ENCODE measurements at places on chromosomes 12 and 14.

- DNase-seq = no peak
Measured at GRCh38 chr12:25469861-25470260, 83.2 kb downstream of the LMNTD1 start.

- no peak for DNase-seq
Measured at GRCh38 chr14:94966344-94966743, 191.0 kb downstream of the DICER1 start.

DNA sequence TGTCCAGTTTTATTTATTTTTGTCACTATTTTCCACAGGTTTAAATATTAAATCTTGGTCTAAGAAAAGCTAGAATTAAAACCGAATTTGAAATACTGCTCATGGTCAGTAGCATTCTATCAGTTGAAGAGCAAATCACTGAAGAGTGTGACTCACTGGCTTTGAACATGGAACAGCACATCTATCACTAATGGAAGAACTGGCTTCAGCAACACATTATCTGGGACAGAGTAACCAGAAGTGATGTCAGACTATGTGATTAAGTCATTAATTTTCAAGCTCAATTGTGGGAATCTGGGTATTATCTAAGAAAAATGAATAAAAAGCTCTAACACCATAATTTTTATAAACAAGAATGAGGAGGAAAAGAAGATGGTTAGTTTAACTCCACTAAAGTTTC is 527.5 kb downstream of the TMTC2 start:
- no peak for DNase-seq

GRCh38 chr12:132649226-132649945 is 30.8 kb downstream of the P2RX2 start:
- no peak for DNase-seq

DNA sequence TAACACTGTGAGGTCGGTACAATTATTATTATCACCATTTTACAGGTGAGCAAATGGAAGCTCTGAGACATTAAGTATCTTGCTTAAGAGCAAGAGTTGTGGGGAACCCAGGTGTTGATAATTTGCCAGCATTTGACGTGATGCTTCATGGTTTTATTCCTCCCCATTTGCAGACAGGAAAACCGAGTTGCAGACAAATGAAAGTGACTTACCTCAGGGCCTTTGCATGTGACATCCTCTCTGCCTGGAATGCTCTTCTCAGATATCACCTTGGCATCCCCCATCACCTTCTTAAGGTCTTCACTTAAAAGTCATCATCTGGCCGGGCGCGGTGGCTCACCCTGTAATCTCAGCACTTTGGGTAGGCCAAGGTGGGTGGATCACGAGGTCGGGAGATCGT is 21.0 kb upstream of the P2RX7 start:
- DNase-seq = no peak

GRCh38 chr14:71243697-71244096 is 336.4 kb downstream of the PCNX1 start:
- no peak for DNase-seq

DNA sequence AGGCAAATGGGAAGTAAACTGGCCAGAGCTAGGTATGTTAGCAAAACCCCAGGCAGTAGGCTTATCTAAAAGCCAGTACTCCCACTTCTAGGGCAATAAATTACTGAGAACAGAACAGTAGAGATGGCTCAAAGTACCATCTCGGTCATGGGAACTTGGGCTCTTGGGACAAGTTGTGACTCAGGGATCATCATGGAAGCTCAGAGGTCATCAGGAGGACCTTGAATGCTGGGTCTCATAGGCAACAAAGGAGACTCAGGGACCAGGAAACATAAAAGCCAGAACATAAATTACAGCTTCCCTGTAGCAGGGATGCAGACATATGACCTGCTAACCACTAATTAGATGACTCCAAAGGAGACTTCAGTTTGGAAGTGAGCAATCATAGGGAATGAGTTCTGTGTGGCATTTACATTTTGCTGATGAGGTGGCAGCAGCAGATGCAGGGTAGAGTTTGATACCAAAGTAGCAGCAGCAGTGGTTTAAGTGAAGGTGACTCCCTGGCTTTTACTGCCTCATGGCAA is 97.6 kb upstream of the SCAF11 start:
- DNase-seq = no peak

- DNase-seq = no peak
Measured at GRCh38 chr12:45503899-45504298, 225.6 kb upstream of the ARID2 start.

- DNase-seq = no peak
Measured at GRCh38 chr12:40697566-40698259, 5.5 kb downstream of the CNTN1 start.

- DNase-seq = no peak
Measured at GRCh38 chr12:6734506-6735387, 10.9 kb downstream of the COPS7A start.

GRCh38 chr14:23208324-23208723 is 24.9 kb upstream of the SLC7A8 start:
- DNase-seq = no peak

DNA sequence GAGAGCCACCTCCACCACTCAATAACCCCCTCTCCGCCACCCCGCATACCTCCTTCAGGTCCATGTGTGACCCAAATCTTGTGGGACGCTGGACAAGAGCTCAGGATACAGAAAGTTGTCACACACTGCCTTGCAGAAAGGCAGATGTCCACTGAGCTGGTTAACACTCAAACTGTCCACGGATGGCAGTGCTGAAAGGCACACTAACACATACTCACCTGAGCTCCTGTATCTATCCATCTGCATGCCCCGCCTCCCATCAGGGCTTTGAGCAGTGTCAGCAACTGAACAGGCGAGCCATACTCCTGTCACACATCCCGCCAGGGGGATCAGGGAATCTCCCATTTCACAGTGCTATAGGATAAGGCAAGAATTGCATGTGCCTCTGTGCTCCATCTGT is 642.0 kb downstream of the GALC start:
- DNase-seq = no peak

GRCh38 chr14:101239065-101239464 is 322.2 kb upstream of the DIO3 start:
- DNase-seq = no peak

- no peak for DNase-seq
Measured at GRCh38 chr12:71601546-71601945, 62.1 kb downstream of the ZFC3H1 start.

- DNase-seq = no peak
Measured at GRCh38 chr12:69666798-69667197, 32.3 kb downstream of the BEST3 start.

GRCh38 chr14:56562883-56563282 is 16.7 kb upstream of the TMEM260 start:
- no peak for DNase-seq

DNA sequence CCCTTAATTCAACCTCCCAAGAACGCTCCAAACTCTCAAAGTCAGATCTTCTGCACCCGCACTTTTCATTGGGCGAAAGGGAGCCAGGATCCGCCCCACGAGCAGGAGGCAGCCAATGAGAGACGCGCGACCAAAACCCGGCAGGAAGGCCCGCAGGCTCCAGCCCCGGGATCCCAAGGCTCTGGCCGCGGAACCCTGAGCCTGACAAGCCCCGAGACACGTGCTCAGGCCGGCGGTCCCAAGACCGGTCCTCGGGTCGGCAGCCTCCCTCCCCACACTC is 438 bp downstream of the DDX54 start:
- DNase-seq = peak; percentile 88

DNA sequence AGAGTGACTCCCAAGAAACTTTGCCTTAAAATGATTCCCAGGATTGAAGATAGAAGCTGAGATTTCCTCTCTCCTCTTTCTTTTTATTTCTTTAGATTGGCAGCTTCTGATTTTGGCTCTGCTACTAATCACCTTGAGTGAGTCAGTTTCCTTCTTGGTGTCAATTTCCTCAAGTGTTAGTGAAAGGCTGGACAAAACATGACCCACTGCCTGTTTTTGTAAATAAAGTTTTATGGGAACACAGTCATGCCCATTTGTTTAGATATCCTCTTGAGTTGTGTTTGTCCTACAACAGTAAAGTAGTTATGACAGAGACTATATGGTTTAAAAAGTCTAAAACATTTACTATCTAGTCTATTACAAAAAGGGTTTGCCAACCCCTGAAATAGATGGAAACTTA is 227.2 kb upstream of the TBX3 start:
- DNase-seq = no peak

- peak; percentile 8 for DNase-seq
Measured at GRCh38 chr12:46267575-46267824, 1.3 kb downstream of the SLC38A1 start.

DNA sequence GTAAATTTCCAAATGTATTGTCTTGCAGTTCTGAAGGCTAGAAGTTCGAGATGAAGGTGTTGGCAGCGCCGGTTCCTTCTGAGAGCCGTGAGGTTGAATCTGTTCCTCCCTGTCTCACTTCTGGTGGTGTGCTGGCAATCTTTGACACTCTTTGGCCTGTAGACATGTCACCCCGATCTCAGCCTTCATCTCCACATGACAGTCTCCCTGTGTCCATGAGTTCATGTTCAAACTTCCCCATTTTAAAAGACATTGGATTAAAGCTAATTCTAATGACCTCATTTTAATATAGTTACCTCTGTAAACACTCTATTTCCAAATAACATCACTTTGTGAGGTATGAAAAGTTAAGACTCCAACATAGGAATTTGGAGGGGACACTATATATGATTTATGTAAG is 4.1 kb upstream of the RBM19 start:
- no peak for DNase-seq

DNA sequence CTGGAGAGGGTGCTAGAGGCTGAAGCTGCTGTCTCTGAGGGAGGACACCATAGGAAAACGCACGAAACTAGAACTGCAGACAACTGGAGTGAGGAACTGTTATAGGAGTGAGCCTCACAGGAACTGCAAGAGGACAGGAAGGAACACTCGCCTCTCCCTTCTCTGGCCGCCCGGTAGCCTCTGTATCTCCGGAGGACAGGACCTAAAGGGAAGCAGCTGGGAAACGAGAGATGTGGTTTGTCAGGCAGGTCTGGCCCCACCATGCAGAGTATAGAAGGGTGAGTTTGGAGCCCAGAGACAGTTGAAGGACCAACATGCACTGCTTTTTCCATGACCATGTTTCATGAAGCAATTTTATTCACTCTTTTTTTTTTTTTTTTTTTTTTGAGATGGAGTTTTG is 127.3 kb downstream of the EFCAB11 start:
- DNase-seq = no peak

GRCh38 chr14:103372552-103373304 is 12.5 kb upstream of the MARK3 start:
- no peak for DNase-seq

GRCh38 chr14:59186306-59186705 is 2.2 kb upstream of the DAAM1 start:
- no peak for DNase-seq

- DNase-seq = no peak
Measured at GRCh38 chr12:62301080-62301798, 41.0 kb downstream of the USP15 start.

GRCh38 chr12:54439521-54440255 is 20.6 kb upstream of the ITGA5 start:
- DNase-seq = peak; percentile 74

Data from naive thymus-derived CD8-positive, alpha-beta T cell (primary cell).